Activated CD4-positive, alpha-beta T cell treated with anti-CD3 and anti-CD28 coated beads, Interleukin-2, amount 10 ng/mL, durations not matched to agents 7 days and 5 days (primary cell): ENCODE measurements at places on chromosomes 12 and 14.

DNA sequence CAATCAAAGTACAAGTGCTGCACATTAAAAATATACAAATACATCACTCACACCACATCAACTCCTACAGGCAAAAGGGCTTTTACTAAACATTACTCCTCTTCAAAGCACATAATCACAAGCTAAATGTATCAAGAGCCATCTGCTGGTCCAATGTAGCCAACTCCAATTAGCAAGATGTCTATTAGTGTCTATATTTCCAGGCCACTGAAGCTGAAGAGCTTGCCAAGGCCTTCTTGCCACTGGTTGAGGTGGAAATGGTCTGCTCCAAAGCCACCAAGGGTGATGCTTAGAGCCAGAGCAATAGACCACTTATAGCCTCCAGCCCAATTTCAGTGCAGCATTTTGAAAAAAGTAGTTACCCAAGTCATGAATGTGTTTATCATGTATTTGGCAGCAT is 54.4 kb downstream of the RASSF9 start:
- no peak for DNase-seq

- DNase-seq, result no peak
These were observed 46.6 kb upstream of the LRIG3 start for GRCh38 chr12:58966939-58967338.

DNA sequence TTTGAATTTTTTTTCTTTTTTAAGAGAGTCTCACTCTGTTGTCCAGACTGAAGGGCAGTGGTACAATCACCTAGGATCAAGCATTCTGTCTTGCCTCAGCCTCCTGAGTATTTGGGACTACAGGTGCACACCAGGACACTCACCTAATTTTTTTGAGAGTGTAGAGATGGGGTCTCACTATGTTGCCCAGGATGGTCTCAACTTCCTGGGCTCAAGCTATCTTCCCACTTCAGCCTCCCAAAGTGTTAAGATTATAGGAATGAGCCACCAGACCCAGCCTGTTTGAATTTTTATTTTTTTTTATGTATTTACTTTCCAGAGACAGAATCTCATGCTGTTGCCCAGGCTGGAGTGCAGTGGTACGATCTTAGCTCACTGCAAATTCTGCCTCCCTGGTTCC is 11.3 kb downstream of the BAZ1A start:
- no peak for DNase-seq

GRCh38 chr14:89660166-89660565 is 243.1 kb upstream of the FOXN3 start:
- no peak for DNase-seq

DNA sequence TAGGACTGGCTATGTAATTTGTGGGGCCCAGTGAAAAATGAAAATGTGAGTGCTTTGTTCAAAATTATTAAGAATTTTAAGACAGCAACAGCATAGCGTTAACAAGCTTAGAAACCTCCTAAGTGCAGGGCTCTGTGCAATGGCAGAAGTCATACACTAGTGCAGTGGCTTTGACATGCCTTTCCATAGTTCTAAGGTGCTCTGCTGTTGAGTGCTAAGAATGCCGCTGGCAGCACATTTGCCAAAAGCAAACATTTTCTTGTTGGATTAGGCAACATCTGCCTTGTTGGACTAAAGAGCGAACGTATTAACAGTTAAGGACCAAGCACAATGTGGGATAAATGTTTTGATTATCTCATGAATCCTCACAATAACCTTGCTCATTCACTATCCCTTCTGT is 244.9 kb upstream of the PDE3A start:
- DNase-seq, result no peak

DNA sequence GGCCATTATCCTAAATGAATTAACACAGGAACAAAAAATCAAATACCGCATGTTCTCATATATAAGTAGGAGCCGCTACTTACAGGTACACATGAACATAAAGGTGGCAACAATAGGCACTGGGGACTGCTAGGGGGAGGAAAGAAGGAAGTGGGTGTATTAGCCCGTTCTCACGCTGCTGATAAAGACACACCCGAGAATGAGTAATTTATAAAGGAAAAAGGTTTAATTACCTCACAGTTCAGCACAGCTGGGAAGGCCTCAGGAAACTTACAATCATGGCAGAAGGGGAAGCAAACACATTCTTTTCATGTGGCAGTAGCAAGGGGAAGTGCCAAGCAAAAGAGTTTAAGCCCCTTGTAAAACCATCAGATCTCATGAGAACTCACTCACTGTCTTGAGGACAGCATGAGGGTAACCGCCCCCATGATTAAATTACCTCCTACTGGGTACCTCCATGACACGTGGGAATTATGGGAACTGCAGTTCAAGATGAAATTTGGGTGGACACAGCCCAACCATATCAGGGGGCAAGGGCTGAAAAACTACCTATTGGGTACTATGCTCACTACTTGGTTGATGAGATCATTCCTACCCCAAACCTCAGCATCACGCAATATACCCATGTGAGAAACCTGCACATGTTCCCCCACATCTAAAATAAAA is 16.4 kb upstream of the MIA2 start:
- DNase-seq, result no peak

DNA sequence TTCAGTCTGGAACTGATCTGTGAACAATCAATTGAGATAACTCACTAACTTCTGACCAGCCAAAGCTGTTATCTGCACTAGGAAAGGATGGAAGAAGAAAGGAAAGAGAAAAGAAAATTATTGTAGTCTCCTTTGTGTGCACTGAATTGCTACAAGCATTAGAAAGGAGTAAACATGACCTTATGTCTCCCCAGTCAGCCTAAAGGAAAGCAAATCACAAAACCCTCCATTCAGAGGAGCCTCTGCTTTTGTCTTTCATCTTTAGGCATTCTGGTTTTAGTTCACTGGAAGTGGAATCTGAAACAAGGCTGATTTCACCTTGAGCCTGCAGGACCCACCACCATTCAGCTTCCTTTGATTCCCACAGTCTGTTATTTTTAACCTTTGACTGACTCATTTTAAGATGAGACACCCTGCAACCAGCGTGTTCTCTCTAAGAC is 26.0 kb downstream of the TBX3 start:
- no peak for DNase-seq

GRCh38 chr12:62629971-62630739 is 163.5 kb downstream of the MON2 start:
- no peak for DNase-seq

GRCh38 chr12:41140117-41140516 is 48.0 kb upstream of the PDZRN4 start:
- DNase-seq, result no peak

DNA sequence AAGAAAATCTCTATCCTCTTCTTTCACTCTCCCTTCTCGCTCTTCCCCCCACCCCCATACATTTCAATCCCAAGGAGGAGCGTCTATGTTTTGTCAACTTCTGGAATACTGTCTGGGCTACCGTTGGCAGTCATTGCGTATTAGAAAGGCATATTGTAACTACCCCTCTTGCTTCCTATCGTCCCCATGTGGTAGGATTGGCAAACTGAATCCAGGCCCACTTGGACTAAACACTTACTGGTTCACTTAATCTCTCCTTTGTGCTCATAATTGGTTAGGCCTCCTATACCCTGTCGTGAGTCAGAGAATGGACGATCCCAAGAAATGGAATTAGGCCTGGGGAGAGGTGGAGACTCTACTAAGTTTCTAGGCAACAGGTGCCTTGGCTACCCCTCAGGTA is 68.8 kb upstream of the SLC8A3 start:
- no peak for DNase-seq

DNA sequence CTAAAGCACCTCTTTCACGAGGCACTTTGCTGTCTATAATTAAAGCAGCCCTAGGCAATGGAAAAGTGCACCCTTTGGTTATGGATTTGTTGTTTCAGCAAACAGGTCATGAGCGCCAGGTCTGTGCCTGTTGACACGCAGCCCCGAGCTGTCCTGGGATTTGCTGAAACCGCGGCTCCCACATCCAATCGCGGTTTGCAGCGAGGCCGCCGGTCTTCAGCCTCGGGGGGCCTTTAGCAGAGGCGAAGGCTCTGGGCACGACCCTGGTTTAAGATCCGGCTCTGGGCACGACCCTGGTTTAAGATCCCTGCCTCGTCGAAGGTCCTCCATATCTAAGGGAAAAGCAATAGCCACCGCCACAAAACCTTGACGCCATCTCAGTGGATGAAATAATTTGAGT is 79.2 kb downstream of the GLT1D1 start:
- DNase-seq, result no peak

DNA sequence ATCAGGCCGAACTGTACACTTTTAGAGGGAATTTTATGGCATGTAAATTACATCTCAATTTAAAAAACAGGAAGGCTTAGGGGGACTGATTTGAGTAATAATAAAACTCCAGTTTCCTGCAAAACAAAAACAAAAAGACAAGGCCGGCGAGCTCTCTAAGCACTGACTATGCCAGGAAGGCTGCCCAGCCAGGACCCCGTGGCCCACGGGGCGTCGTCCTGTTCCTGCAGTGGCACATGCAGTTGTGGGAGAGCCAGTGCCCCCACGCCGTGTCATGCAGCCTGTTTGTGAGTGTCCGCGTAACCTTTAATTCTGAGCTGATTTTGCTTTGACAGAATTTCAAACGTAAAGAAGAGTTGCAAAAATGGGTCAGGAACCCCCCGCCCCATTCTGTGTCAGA is 10.5 kb downstream of the XRCC3 start:
- DNase-seq, result no peak

DNA sequence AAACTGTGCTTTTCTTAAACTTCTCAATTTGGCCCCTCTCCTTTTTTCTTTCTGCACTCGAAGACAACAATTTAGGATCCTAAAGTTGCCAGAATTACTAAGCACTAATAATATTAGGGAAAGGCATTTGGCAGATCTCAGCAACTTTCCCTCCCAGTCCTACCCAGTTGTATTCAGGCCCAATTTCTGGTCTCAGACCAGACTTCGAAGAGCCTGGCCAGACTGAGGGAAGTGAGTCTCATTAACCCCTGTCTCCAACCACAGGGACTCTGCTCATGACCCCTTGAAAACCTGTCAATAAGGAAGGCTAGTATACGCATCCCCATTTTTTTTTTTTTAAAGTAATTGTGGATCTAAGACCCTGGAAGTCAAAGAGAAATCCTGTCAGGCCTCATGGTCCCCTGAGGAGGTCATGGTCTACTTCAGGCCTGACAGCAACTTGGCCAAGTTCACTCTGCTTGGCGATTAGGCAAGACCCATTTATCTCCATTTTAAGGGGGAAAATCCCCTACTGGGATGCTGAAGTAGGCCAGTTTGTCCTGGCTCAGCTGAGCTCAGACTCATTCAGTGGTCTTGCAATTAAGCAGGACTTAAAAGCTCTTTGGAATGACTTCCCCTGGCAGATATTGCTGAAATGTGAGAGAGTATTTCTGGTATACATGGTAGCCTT is 521.0 kb downstream of the FUT8 start:
- no peak for DNase-seq

DNA sequence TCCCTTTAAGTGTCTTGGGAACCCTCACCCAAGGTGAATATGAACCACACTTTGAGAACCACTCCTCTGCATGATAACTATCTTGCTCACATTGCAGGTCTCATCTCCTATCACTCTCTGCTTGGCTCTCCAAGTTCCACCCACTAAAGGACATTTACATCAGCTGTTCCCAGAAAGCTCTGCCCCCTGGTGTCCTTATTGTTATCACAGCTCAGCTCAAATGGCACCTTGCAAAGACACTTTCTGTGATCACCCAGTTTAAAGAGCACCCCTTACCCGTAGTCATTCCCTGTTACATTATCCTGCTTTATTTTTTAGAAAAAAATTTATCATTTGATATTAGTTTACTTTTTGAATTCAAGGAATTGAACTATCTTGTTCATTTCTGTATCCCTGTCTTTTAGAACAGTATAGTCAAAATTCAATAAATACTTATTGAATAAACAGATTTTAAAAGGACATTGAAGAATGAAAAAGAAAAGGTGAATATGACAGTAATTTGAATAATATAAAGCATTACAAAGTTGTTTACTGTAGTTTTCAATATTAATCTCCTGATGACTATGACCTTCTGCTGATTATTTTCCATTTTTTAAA is 20.5 kb upstream of the GUCY2C start:
- DNase-seq, result peak; percentile 63

- DNase-seq, result no peak
These were observed 135.9 kb upstream of the ATP2B1 start for GRCh38 chr12:89844539-89844938.

GRCh38 chr14:20515846-20516245 is 10.5 kb downstream of the RNASE10 start:
- DNase-seq, result no peak

GRCh38 chr12:91326058-91327027 is 143.7 kb upstream of the DCN start:
- peak; percentile 58 for DNase-seq

- no peak for DNase-seq
These were observed 123.6 kb upstream of the SLC16A7 start for GRCh38 chr12:59472273-59472672.

- no peak for DNase-seq
These were observed 56.2 kb downstream of the MIPOL1 start for GRCh38 chr14:37253905-37254304.

DNA sequence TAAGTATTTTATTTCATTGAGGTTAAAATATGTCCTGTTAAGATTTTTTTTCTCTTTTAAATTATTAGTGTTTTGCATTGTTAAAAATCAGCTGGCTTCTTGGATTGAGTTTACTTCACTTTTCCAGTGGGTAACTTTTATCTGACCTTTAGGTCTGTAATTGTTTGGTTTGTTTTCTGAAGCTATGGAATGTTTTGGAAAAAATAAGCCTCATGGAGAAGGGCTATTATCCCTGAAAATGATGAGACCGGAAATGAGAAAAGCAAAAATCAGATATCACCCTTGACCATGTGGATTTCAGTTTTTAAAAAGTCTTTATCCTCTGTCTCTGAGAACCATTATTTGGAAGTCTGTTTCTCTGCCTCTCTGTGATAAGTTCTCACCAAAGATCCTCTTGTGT is 180.9 kb downstream of the RAD51B start:
- no peak for DNase-seq

- DNase-seq, result no peak
These were observed 181.4 kb downstream of the EFCAB11 start for GRCh38 chr14:89773151-89773550.

- DNase-seq, result no peak
These were observed 254.0 kb upstream of the KRR1 start for GRCh38 chr12:75765170-75766059.

GRCh38 chr12:50580436-50580835 is 75.7 kb downstream of the DIP2B start:
- DNase-seq, result no peak

- no peak for DNase-seq
These were observed 77.8 kb downstream of the SLC24A4 start for GRCh38 chr14:92400579-92401444.

DNA sequence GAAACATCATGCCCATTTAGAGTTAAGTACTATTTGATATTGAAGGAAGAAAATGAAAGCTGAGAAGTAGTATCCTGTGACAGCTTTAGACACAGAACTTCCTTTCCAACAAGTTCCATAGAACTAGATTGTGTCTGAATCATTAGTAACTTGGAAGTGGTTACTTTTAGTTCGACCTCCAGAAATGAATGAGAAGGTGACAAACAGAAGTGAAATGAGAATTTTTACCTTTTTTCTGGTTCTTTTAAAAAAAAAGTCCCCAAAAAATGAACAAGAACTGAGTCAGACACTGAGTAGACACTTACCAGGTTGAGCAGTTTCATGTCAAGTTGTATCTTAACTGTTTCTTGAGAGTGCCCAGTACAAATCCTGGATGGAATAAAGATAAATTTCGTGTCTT is 3.0 kb downstream of the ATP6V0A2 start:
- DNase-seq, result no peak
